ENCODE measurements at places on chromosomes 3 and 15. TPM values are rescaled to one million over a fixed set of nuclear protein-coding genes. Genes with fewer than 3 reads are reported as not detected.

Gene COL6A5
- total RNA-seq, result 0.02 TPM

Gene GMPPB
- total RNA-seq, result 47.9 TPM

Gene RARB
- not detected for total RNA-seq

Gene SCN5A
- total RNA-seq, result not detected

Gene ST8SIA2
- total RNA-seq, result not detected

Gene IL16
- 144 TPM for total RNA-seq

Gene ABI3BP
- 0.19 TPM for total RNA-seq

Gene HHLA2
- 5.2 TPM for total RNA-seq

Gene ALG1L2
- 1.4 TPM for total RNA-seq

Gene DLEC1
- total RNA-seq, result 1.1 TPM

Gene TTBK2
- 12.9 TPM for total RNA-seq

Gene TM6SF1
- 13.3 TPM for total RNA-seq

Gene CCR9
- 3.2 TPM for total RNA-seq

Gene SH2D7
- total RNA-seq, result 0.28 TPM

Gene SHISA5
- 198 TPM for total RNA-seq

Gene CCDC33
- not detected for total RNA-seq
